Psoas muscle (tissue), 8 donors: ENCODE measurements at places on chromosomes 2 and 18. TPM values are rescaled to one million over a fixed set of nuclear protein-coding genes. Genes with fewer than 3 reads are reported as not detected.

GPR39 gene
- not detected for total RNA-seq

RFX8 gene
- not detected for total RNA-seq

ALPI gene
- total RNA-seq = not detected

CASP8 gene
- 3.0 TPM for total RNA-seq

GRCh38 chr18:63999871-64000270 lies 30.0 kb downstream of the SERPINB8 start:
- no peak overlapping the region for H3K27ac ChIP-seq
- H3K4me1 ChIP-seq = no peaks in the 10 kb centered on the region
- H3K27me3 ChIP-seq = peaks cover 3% of the 10 kb centered on the region
- DNase-seq = no peak
- no peak overlapping the region for H3K4me3 ChIP-seq

- no peak overlapping the region for H3K27ac ChIP-seq
- no peaks in the 10 kb centered on the region for H3K27me3 ChIP-seq
- H3K4me3 ChIP-seq = no peak overlapping the region
- H3K36me3 ChIP-seq = no peaks in the 10 kb centered on the region
- no peak for DNase-seq
- no peaks in the 10 kb centered on the region for H3K4me1 ChIP-seq
These were observed 19.5 kb upstream of the TMEM163 start for GRCh38 chr2:134738141-134738870.

- H3K4me1 ChIP-seq = no peaks in the 10 kb centered on the region
- no peaks in the 10 kb centered on the region for H3K27me3 ChIP-seq
- H3K4me3 ChIP-seq = no peak overlapping the region
- H3K36me3 ChIP-seq = no peaks in the 10 kb centered on the region
These were observed 261.9 kb upstream of the EPHA4 start for GRCh38 chr2:221833966-221834365.

DNA sequence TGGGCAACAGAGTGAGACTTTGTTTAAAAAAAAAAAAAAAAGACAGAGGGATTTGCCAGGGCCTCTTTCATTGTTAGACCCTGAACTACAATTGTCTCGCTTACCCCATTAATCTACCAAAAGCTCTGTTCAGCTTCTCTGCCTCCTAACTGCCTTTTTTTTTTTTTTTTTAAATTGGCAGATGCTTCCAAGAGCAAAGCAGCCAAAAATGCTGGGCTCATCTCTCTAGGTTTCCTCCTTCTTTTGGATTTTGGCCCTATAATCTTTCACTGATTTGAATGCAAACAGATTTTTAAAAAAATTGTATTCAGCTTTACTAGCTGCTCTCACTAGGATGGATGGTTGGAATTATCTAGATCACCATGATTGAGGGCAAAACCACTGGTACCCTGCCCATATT lies 33.2 kb upstream of the RAPGEF4 start:
- no peak overlapping the region for H3K4me3 ChIP-seq
- no peaks in the 10 kb centered on the region for H3K36me3 ChIP-seq
- no peak overlapping the region for H3K27ac ChIP-seq
- no peak for DNase-seq
- H3K27me3 ChIP-seq = no peaks in the 10 kb centered on the region

GRCh38 chr18:9974279-9974915 lies 60.6 kb downstream of the VAPA start:
- no peak overlapping the region for H3K4me3 ChIP-seq
- H3K36me3 ChIP-seq = no peaks in the 10 kb centered on the region
- no peaks in the 10 kb centered on the region for H3K4me1 ChIP-seq
- no peak for DNase-seq
- H3K27ac ChIP-seq = no peak overlapping the region

GRCh38 chr2:200350850-200351285 lies 44.4 kb downstream of the SPATS2L start:
- no peak overlapping the region for H3K27ac ChIP-seq
- DNase-seq = no peak
- H3K4me3 ChIP-seq = no peak overlapping the region

DNA sequence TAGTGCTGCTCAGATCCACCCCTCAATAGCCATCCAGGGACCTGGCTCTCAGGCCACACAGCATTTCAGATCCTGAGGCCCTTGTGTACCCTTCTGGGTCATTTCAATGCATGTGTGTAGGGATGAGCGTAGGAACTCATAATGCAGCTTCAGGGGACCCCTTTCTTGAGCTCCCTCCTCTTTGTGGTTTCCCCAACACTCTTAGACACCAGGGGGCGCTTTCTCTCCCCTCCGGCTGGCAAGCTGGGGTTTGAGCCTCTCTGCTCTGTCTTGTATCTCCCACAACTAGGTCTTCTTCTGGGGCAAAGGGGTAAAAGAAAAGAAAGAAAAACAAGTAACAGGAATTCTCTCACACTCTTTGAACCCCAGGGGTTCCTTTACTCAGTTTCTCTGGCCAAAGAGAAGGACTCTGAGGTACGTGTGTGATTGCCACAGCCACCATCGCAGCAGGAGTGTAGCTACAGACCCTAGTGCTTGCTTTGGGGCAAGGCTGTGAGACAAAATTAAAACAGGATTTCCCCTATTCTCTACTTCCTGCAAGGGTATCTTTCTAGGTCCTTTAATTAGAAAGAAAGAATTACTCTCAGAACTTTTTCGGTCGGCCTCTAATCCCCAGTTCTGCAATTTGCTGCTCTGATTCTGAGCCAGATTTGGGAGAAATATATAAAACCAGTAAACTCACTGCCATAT lies 38.0 kb downstream of the CABYR start:
- H3K4me1 ChIP-seq = peaks cover 12% of the 10 kb centered on the region
- no peak overlapping the region for H3K27ac ChIP-seq
- peak; percentile 50 for DNase-seq
- no peak overlapping the region for H3K4me3 ChIP-seq

DNA sequence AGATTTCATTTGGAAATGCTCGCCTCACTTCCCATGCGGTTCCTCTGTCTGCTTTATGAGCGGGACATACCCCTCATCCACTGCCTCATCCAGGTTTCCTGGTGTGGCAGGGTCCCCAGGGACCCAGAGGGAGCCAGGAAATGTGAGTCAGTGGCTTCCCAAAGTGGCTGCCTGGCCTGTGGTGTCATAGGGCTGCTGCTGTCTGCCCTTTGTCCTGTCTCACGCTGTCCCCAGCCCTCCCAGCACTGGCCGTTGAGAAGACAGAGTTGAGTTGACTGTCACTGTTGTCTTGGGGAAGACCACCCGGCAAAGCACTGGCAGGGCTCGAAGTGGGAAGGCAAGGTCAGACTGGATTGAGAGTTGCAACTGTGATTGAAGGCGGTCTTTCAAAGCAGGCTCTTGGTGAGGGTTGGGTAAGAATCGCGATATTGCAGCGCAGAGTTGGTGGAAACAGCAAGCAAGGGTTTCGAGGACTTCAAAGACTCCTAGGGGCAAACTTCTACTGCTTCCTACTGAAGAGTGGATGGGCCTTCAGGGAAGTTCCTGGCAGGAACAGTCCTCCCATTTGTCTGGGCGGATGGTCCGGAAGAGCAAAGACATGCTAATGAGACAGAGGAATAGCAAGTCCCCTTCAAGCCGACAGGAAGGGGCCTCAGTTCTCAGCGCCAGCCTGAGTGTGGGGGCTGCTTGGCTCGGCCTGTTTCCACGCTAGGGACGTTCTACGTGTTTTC lies 33.9 kb downstream of the RAB31 start:
- H3K27me3 ChIP-seq = no peaks in the 10 kb centered on the region
- peaks cover 4% of the 10 kb centered on the region for H3K4me1 ChIP-seq
